Bladder microvascular endothelial cell (primary cell): ENCODE measurements at places on chromosomes 6 and 20. TPM values are rescaled to one million over a fixed set of nuclear protein-coding genes. Genes with fewer than 3 reads are reported as not detected.

Gene RIOK1
- total RNA-seq: 20.1 and 30.0 TPM in 2 replicates

Gene DSP
- total RNA-seq: 3.9 and 59.2 TPM in 2 replicates

Gene HLA-DQB2
- total RNA-seq: not detected in 2 replicates

Gene JAG1
- total RNA-seq: 55.4 and 512 TPM in 2 replicates

Gene CPNE5
- total RNA-seq: 5.8 and 18.1 TPM in 2 replicates

Gene TNFRSF6B
- 19.1 and 28.5 TPM in 2 replicates for total RNA-seq

Gene LY86
- total RNA-seq: not detected in 2 replicates

Gene POM121L2
- total RNA-seq: not detected in 2 replicates

Gene MOG
- total RNA-seq: not detected in 2 replicates
